Activated CD4-positive, alpha-beta T cell treated with anti-CD3 and anti-CD28 coated beads for 4 hours (primary cell): ENCODE measurements at places on chromosomes 16 and 17.
A peak's percentile ranks its signal among the peaks of the same experiment; 100 is the strongest.

DNA sequence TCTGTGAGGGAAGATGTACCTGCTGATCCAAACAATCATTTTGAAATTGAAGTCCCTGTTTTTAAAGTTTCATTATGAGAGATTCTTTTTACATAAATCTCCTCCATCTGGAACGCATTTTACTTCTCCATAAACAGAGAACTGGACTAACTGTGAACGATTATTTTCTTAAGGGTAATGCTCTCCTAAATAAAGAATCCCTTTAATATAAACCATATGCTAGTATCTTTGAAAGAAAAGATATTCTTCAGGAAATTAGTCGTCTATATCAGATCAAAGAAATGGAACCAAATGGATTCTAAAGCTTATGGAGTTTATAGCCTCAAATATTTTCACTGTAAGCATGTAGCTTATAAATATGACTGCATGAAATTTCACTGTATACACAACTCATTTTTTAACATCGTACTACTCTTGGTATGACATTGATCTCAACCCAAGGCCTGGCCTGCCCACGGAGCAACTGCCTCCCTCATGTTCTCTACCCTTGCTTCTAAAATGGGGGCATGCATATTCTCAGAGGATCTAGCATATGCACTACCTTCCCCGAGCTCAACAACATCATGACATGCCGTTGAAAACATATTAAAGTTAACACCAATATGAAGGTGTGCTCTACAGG, 66.4 kb downstream of the MYH10 start:
- no peak for DNase-seq

DNA sequence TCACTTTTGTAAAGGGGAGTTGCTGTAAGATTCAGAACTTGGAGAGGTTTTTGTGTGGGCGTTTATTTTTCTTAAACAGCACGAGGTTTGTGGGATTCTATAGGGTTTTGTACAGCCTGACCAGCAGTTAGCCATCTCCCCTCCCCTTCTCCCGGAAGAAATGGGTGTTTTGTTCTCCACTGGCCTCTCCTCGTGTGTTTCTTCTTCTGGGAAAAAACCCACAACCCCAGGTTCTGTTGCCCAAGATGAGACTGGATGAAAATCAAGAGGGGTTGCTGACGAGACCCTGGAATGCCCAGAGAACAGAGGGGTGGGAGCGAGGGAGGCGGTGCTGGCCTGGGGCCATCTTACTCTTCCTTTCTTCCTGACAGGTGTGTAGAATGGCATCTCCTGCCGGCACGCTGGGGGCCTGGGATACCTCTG, 186.1 kb downstream of the MSI2 start:
- no peak for DNase-seq

GRCh38 chr17:7883781-7884386, 4.7 kb upstream of the CHD3 start:
- DNase-seq, result peak; percentile 17

DNA sequence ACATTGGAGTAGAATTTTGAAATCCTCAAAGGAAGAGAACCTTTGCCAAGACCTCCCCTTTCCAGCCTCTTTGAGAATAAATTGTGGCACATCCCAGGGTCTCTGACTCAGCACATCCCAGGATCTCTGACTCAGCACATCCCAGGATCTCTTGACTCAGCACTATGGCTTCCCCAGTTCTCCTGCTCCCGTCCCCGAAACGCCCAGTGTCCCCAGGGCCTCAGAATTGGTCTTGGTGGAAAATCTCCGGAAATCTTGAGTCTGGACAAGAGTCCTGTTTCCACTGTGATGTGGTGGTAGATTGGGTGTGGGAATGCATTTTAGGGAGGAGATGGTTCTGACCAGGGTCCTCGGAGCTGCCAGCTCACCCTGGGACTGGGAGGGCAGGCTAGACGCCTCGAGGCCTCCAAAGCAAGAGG, 19.2 kb downstream of the PLXDC1 start:
- DNase-seq, result no peak

DNA sequence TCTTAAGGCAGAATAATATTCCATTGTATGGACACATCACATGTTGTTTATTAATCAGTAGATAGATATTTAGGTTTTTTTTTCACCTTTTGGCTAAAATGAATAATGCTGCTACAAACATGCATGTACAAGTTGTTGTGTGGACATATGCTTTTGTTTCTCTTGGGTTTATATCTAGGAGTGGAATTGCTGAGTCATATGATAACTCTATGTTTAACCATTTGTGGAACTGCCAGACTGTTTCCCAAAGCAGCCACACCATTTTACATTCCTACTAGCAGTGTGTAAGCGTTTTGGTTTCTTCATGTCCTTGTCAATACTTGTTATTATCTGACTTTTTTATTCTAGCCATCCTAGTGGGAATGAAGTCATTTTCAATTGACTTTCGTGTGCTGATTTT, 21.3 kb downstream of the CYLD start:
- DNase-seq, result no peak

DNA sequence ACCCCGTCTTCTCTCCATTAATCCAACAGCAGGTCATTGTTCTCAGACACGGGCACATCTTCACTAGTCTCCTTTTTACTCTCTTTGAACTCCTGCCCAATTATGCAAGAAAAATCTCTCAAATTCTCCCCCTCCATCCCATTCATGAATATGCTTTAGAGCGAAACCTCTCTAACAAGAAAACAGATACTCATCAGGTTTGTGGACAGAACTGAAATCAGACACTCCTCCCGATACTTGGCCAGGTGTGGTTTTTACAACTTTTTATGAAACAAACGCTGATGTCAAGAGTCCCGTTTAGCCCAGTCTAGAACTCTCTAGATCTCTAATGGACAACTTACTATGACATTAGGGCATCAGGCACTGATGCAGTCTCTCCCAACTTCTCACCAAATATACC, 40.9 kb downstream of the PIK3R5 start:
- DNase-seq, result no peak

DNA sequence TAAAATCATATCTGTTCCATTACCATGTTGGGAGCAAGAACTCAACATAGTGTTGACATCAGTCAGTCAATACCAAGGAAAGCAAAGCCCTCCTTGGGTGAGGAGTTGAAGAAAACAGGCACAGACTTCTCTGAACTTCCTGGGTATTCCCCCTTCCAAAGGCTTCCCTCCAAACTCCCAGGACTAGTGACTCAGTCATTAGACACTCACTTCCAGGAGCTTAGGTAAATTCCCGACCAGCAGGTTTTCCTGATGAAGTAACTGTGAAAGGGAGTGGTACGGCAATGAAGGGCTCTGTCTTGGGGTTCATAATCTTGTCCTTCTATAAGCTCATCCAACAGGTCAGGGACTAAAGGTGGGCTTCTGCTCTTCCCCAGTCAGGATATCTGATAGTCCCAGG, 293.8 kb upstream of the AXIN2 start:
- no peak for DNase-seq

DNA sequence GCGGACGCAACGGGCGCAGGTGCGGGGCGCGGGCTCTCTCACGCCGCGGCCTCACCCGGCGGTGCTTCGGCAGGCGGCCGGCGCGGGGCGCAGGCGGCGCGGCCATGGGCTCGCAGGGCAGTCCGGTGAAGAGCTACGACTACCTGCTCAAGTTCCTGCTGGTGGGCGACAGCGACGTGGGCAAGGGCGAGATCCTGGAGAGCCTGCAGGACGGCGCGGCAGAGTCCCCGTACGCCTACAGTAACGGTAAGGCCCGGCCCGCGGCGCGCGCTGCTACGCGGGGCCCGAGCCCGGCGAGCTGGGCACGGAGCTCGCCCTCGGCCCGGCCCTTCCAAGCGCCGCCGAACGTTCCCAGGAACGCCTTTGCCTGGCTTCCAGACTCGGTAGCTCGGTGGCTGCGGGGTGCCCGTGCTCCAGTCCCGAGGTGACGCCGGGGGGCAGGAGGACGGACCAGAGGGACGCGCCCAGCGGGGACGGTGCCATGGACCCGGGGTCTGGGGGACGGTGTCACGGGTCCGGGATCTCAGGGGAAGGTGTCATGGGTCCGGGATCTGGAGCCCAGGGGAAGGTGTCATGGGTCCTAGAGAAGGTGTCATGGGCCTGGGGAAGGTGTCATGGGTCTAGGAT, 435 bp downstream of the RAB40C start:
- no peak for DNase-seq

DNA sequence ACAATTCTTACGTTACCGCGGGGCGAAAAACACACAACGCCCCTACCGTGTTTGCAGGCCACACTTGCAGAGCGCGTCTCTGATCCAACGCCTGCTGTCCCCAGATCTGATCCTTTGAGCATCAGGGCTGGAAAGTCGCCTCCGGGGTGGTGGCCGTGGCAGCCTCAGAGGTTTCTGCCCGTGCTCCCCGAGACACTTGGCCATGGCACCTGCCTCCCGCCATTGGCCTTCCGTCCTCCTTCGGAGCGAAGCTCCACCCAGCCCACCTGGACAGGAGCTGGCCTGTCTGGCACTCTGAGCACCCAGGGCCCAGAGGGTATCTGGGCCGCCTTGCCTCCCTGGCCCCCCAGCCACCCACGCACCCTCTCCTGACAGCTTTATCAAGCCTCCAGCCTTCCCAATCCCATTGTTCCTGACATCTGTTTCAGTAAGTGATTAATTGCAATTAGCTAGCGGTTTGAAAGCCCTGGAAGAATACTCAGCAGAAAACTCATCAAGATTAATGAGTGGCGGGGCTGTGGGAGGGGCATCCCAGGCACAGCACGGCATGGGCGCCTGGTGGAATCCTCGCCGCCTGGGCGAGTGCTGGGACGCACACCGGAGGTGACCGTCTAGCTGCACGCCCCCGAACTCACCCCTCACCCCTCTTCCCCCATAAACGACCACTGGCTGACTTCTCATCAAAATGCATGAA, 181.5 kb upstream of the GSE1 start:
- no peak for DNase-seq

- DNase-seq, result peak; percentile 52
These were observed at the start of gene LITAF for GRCh38 chr16:11586856-11587642. Gene LITAF (minus strand): TSS chr16:11586919. CDS start chr16:11556730, 30,189 bp downstream.

DNA sequence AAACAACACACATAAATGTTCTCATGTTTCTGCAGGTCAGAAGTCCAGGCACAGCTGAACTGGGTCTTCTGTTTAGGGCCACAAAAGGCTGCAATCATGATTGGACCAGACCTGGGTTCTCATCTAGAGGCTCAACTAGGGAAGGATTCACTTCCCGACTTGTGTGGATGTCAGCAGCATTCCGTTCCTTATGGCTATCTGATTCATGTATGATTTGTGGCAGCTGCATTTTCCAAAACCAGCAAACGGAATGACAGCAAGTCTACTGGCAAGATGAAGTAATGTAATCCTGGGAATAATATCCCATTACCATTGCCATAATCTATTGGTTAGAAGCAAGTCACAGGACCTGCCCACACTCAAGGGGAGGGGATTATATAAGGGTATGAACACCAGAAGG, 22.1 kb downstream of the CEP112 start:
- no peak for DNase-seq

DNA sequence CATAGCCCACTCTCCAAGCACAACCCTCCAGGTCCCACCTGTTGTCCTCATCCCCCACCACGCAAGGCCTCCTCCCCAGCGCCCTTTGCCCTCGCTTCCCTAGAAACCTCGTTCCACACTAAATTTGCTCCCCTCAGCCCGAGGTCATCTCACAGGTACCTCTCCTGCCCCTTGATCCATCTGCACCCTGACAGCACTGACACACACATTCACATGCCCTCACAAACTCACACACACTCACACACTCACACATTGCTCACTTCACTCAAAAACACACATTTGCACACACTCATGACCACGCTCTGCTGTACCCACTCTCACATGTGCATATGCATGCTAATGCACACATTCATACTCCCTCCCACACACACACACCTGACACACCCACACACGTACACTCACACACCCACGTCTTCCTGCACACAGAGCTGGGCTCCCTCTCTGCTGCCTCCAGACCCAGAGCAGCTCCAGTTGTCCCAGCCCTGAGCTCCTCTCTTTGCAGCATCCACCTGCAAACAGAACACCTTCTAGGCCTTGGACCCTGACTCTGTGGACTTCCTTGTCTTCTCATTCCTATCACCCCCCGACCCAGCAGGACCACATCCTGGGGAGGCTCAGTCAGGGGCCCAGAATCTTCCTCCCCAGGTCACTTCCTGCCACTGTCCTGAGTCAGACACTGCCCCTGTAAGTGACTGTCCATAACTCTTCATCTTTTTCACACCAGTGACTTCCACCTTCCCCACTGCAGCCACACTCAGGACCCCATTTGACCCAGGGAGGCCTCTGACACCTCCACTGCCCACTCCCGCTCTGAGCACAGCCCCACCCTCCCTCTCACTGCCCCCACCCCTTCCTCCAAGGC, 4.9 kb downstream of the ASGR2 start:
- DNase-seq, result peak; percentile 24

DNA sequence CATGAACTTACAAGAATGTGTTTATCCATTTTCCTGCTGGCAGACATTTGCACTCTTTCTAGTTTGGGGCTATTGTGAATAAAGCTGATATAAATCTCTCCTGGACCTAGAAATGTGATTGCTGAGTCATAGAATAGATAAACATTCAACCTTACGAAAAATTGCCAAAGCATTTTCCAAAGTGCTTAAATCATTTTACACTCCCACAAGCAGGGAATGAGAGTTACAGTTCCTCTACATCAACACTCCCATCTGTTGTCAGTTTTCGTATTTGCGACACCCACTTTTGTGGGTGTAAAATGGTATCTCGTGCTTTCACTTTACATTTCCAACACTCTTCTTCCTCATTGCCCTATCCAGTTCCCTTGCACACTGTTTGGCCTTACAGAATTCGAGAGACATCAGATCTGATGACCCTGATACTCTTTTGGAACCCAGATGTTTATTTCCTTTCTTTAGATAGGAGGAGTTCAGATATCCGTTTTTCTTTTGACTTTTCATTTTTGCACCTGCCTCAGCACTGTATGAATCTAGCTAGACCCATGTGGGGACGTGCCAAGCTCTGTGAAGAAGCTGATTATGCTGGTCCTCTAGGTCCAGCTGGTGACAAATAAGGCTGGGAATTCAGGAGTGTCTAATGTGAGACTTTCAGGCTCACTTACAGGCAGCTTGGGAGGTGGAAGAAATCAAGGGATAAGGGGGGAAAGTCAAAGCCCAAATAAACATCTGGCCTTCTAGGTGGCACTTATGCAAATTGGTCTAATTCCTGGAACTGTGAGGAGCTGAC, 14.0 kb downstream of the SOX9 start:
- no peak for DNase-seq

DNA sequence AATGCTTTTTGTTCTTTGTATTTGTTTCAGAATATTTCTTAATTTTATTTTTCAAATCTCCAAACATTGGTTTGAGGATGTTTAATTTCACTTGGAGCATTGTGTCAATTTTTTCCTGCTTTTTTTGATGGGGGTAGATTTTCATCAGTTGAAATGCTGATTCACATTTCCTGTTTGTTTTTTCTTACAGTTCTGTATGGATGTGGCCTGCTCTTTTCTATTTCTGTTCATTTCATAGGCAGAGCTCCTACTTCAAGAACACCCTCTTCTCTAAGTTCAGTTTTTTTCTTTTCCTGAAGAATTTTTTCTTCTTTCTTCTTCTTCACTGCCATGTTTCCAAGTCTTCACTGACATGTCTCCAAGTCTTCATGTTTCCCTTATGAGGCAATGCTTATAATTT, 8.8 kb downstream of the MBTD1 start:
- no peak for DNase-seq

DNA sequence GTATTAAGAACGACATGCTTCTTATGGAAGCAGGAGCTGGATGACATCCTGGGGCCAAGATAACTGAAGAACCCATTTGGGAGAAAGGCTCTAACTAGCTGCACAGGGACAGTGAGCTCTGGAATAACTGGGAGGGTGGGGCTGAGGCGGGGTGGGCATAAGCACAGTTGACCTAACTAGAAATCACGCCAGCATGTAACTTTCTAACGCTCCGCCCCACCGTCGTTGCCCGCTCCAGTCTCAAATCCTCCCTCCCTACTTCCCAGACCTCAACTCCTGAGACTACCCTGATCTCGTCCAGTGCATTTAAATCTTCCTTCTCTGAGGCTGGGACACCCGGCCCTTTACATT, 436 bp downstream of the PHB1 start:
- DNase-seq, result no peak
